ENCODE measurements at places on chromosomes 1 and 21.

- no peak for DNase-seq
Observed at GRCh38 chr21:29360799-29361765, 62.4 kb downstream of the BACH1 start.

- DNase-seq, result no peak
Observed at GRCh38 chr1:121417325-121417923, 232.6 kb downstream of the SRGAP2C start.

- no peak for DNase-seq
Observed at GRCh38 chr1:48687282-48688045, 89.2 kb downstream of the BEND5 start.

DNA sequence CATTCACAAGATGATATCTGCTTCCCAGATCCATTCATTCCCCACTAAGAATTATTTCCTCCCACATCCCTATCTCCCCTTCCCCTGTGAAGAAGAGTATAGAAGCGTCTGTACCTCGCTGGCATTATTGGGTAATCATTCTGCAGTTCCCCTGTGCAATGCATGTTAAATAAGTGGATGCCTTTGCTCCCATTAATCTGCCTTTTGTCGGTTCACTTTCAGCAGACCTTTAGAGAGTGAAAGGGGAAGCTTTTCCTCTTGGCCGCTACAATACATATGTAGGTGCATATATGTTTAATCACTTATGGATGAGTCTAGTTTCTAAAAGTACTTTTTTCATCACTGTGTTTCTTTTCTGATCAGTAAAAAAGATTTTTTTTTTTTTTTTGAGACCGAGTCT is 7.0 kb downstream of the CLCN6 start:
- DNase-seq, result no peak

DNA sequence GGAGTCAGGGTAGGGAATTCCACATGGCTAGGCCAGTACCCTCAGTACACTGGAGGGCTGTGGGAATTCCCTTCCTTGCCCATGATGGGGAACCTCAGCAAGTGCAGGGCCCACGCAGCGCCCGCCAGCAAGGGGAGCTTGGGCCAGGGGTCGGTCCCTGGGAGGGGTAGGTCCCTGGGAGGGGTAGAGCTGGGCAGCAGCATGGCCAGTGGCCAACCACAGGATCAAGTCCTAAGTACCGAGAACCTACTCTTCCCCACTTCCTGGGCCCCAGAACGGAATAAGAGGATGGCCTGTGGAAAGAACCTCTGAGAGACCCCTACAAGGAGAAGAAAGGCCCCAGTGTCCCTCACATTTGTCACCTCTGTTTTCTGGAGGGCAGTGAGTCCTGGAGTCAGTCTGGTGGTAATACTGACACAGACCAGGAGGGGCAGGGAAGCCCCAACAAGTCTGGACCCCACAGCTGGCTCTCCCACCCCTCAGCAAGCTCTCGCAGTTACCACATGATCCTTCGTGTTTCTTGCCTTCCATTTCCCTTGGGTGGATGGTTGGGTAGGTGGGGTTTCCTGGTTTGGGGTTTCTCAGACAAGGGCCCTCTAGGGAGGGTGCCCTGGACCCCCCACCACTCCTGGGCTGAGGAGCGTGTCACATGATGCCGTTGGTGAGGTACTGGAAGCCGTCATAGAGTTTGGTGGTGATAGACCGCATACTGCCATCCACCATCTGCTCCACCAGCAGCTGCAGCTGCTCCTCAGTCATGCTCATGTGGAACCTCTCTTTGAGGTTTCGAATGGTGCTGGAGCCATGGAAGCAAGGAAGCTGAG is 10.3 kb downstream of the ZNF687 start:
- no peak for DNase-seq

DNA sequence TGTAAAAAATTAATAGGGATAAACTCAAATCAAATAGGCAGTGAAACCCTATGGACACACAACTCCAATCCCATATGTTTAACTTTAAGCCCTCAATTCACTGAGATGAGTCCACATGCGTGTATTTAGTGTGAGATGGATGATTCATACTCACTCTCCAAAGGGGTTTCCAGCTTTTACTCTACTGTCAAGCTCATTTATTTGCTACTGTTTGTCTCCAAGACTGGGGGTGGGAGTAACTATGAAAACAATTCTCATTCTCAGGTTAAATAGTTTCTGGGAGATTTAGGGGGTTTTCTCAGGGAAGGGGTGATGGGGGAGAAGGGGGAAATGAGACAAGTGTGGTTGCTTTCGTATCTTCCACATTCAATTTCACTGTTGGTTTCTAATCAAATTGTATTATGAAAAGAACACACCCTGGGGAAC is 2.7 kb downstream of the RAB29 start:
- no peak for DNase-seq

DNA sequence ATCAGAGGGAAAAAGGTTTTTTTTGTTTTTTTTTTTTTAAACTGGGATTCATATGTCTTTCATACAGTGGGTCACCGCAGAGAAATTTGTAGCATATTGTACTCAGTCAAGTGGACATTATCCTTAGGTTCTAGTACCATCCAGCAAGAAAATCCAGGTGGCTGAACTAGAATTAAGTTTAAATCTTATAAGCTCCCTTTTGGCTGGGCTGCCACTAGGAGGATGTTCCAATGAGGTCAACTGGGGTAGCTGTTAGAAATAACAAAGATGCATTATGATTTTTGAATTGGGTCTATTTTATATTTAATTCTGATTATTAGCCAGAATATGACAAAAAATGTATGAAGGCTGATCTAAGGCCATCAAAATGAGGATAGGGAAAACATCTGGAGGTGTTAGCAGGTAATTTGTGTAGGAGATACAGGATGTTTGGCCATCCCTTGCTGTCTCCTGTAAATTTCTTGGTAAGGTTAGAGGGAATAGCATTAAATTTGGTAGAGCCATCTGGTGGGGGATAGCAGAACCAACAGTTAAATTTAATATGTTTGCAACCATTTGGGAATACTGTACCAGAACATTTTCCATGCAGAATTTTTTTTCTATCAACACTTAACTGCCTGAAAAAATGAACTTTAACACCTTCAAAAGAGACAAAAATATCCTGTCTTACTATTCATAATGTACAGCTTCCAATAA is 568.5 kb upstream of the B3GALT2 start:
- no peak for DNase-seq

- DNase-seq, result no peak
Observed at GRCh38 chr1:225817611-225818061, 7.7 kb downstream of the EPHX1 start.

DNA sequence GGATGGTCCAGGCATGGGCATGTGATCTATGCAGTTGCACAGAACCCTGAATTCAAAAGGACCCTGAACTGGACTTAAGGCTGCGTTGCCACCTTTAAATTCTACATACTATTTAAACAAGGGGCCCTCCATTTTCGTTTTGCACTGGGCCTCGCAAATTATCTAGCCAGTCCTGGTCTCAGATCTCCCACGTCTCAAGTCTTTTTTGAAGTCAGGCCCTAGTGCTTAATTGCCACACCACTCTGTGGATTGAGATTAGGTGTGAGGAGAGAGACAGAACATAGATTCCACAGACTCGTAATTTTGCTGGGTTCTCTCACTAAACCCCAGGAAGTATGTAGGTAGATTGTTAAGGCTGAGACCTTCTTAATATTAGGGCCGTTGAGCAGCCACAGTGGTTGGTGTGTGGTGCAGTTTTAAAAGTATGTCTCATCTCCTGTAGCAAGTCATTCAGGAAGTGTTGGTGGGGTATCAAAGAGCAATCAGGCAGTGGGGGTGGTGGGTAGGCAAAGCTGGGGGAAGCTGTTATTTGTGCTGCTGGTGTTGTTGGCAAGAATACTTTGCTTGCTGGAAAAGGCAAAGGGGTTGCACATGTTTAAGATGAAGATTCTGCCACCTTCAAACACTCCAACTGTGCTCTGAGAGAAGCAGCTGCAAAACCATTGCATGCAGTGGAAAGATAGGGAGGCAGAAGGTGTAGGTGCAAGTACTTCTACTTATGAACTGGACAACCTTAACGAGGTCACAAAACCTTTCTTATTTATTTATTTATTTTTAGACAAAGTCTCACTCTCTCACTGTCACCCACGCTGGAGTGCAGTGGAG is 11.2 kb downstream of the CD84 start:
- no peak for DNase-seq

DNA sequence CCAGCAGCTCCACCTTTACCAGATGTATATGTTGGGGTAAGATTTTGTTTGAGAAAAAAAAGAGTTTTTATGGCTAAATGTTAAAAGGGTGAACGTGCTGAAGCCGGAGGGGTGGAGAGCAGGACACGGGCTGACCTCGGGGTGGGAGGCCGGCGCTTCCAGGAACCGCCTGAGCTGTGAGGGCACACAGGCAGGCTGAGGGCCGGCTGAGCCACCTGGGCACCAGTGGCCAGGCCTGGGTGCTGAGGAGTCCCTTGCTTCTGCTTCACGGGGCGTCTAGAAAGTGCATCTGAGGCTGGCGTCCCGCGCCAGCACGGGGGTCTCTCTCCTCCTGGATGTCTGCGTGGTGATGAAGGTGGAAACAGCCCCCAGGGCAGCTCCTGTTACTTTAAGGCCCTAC is 33.6 kb upstream of the ADARB1 start:
- no peak for DNase-seq

DNA sequence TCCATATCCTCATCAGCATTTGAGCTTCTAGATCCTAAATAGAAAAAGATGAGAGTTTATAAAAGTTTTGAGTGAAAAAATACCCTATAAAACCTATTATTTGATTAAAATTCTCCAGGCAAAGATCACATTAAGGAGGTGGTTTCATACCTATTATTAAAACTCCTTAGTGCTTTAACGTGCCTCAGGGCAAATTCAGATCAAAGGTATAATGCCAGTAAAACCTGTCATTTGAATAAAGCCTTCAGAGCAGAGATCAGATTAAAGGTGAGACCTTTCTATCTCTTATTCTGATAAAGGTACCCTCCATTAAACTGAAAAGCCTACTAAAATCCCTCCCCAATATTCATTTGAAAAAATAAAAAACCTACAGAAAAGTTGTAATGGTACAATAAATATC is 34.3 kb upstream of the TRIM33 start:
- no peak for DNase-seq

- DNase-seq, result no peak
Observed at GRCh38 chr1:26337625-26338024, 16.3 kb downstream of the CRYBG2 start.

GRCh38 chr1:60222360-60223115 is 149.0 kb upstream of the C1orf87 start:
- DNase-seq, result no peak

GRCh38 chr1:59100708-59101374 is 196.1 kb upstream of the FGGY start:
- no peak for DNase-seq

DNA sequence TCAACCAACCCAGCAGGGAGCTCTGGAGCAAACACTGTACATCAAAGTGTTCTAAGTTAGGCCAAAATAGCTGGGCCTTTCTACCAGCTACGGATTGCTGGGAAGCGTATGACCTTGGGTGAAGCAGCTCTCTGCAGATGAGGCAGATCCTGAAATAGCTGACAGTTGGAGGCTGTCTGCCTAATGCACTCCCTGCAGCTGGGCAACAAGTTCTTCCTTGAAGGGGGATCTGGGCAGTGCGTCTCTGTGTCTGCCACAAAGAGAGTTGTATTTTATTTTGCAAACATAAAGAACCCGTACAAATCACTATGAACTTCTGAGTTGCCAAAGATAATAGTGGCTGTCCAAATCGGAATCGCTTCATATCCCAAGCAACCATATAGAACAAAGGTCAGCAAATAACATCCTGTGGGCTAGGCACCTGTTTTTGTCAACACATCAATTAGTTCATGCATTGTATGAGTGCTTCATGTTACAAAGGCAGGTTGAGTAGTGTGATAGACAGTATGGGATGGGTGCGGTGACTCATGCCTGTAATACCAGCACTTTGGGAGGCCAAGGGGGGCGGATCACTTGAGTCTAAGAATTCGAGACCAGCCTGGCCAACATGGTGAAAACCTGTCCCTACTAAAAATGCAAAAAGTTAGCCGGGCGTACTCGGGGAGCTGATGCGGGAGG is 29.1 kb upstream of the KLF17 start:
- DNase-seq, result no peak

GRCh38 chr1:27301052-27301422 is 20.9 kb upstream of the TMEM222 start:
- no peak for DNase-seq

DNA sequence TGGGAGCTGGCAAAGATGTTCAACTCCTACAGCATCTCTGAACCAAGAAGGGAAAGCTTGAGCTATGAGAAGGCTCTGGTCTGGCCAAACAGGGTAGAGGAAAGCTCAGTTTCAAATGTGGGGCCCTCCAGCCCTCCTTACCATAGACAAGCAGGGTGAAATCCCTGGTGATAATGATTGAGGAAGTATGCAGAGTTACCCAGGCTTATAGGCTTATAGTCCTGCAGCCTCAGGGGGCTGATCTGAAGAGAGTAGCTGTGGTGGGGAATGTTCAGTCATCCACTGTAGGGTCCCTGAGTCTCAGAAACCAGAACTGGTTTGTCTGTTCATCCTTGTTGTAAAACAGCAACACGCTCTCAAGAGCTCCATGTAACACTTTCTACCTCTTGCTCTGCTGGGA is 19.8 kb upstream of the LY9 start:
- DNase-seq, result no peak

DNA sequence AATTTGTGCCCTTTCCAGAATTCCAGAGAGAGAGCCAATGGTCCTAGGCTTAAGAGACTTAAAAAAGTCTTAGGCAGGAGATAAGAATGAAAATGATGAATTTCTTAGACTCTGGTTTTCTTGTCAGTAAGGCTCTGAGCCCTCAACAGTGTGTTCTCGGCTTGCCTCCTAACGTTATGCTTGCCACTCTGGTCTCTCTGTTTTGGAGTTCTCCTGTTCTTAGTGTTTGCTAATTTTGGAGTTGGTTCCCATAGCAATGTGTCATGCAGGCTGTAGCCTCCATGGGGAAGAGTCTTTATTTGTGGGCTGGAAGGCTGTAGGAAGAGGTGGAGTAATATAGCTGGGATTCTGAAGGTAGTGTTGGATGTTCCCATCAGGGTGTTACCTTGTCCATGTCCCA is 19.9 kb downstream of the TBX19 start:
- no peak for DNase-seq

- DNase-seq, result no peak
Observed at GRCh38 chr1:6591222-6591621, 11.4 kb downstream of the ZBTB48 start.

DNA sequence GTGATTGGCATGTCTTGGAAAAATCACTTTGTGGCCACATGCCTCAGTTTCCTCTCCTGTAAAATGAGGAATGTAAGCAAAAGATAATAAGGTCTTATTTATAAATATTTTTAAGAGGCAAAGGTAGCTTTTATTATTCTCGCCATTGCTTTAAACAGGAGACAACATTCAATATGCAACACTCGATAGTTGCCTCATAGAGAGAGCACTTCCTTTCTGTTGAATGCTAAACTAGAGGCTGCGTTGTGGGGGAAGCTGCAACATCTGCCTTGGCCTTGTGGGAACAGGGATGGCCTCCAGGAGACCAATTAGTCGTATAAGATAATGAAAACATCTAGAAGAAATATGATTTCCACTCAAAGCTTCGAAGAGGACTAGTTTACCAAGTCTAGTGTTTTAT is 3.5 kb downstream of the OSCP1 start:
- no peak for DNase-seq

GRCh38 chr1:172822886-172823285 is 164.0 kb downstream of the FASLG start:
- DNase-seq, result no peak

- DNase-seq, result no peak
Observed at GRCh38 chr1:53176452-53177208, 20.0 kb upstream of the CPT2 start.

GRCh38 chr1:47587891-47588582 is 150.2 kb downstream of the FOXD2 start:
- no peak for DNase-seq

- no peak for DNase-seq
Observed at GRCh38 chr1:102853136-102853535, 255.2 kb downstream of the COL11A1 start.

- no peak for DNase-seq
Observed at GRCh38 chr1:226481133-226481532, 67.4 kb upstream of the STUM start.

Measured in bone marrow (tissue), 2 donors.